ENCODE measurements at places on chromosomes 6 and 20.

DNA sequence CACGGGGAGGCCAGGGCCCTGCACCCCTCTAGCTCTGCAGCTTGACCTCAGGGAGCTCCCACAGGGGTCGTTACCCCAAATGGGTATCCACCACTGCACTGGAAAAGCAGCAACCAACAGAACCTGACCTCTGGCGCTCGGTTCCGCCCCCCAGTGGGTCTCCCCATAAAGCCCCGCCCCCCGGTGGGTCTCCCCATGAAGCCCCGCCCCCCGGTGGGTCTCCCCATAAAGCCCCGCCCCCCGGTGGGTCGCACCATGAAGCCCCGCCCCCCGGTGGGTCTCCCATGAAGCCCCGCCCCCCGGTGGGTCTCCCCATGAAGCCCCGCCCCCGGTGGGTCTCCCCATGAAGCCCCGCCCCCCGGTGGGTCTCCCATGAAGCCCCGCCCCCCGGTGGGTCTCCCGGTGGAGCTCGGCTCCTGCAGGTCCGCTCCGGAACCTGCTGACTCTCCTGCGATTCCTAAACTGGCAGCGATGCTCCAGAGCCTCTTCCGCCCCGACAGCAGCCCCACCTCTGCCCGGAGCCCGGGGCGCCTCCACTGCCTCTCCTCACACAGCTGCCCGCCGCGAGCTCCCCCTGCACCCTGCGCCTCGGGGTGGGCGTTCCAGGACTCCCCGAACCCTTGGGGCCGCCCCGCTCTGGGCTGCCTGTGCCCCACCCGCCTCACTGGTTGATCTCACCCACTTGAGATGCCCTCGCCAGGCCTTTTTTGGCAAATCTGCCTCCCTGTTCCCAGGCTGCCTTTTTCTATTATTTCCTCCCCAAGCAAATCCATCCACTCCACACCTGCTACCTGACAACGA lies 12.1 kb downstream of the SLC2A4RG start:
- peak; percentile 57 for DNase-seq

DNA sequence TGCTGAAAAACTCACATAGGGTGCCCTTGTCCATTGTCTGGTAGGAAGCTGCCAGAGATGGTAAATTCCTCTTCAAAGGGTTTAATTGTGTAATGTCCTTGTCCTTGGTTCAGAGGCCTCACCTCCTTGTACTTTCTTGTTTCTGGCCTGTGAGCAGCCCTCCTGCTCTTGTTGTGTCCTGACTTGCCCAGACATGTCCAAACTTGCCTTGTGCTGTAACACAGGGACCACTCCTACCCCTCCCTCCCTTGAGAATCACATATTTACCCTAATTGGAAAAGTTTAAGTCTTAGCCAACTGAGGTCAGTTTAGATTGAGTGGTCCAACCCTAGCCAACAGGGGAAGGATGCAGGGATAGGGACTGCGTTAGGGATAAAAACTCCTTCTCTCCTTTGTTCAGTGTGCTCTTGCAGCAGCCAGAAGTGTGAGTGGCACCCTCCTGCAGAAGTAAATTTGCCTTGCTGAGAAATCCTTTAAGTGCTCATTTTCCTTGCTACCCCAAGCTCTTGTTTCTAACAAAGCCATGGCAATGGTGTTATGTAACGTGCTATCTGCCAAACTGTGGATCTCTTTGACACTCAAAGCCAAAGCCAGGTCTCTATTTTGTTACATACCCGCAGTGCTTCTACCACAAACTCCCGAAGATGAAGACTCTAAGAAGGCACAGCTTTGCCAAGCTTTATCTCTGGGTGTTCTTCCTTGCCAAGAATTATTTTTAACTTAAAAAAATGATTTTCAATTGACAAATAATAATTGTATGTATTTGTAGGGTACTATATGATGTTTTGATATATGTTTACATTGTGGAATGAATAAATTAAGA lies 414.5 kb downstream of the ESR1 start:
- DNase-seq: no peak

DNA sequence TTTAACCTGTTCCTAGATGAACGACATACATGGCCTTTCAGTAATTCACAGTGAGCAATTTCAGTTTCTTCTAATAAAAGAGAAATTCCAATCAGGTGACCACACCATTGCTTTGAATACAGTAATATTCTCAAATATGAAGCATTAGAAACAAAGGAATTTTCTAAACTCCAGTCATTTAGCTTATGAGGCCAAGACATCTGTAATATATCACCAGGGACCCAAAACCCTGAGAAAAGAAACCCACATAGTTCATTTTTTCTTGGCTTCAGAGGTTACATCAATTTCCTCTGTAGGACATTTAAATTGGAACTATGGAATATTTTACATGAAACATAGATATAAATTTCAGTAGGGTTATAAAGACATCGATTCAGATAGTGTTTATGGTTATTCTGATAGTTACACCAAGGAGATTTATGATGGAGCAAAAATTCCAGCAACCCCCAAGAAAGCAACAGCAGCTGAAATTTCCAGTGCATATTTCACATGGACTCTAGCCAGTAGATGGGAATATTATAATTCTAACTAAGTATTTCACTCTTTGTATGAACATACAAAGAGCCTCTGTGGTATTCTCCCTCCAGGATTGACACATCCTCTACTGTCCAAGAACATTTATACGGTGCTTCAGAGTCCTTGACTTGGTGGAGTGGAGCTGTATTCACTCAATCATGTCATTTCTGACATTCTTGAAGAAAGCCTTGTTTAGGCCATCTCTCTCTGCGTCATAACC lies 82.9 kb downstream of the ADGRG6 start:
- DNase-seq: no peak

DNA sequence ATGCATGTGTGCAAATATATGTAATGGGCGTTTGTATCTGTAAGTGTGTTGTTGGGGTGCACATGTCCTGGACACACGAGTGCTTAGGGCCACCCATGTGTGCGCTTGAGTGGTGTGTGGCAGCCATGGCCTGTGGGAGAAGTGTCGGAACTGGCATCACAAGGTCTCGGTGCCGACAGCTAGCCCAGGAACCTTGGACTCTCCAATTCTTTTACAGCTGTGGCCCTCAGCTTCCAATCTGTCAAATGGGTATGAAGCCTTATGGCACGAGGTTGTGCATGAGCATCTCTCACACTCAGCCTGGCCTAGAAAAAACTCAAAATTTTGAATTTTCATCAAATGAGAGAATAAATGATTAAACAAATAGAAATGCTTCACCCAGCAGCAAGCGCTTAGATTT lies 42.0 kb downstream of the SPDEF start:
- no peak for DNase-seq

DNA sequence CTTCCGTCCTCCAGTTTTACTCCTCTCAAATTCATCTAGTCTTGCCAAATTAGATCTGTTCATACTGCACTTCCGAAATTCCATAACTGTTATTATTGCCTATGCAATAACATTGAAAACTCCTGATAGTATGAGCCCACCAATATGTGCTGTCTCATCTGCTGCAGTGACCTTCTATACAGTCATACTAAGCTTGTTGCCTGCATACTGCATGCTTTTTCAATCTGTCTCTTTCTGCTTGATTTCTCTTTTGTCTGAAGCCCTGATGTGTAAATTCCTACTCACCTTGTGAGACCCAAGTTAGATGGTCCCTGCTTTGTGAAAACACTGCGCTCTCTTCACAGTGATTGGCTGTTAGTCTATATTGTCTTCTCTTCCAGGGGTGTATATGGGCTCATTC lies 1.1 kb downstream of the TBP start:
- DNase-seq: no peak

DNA sequence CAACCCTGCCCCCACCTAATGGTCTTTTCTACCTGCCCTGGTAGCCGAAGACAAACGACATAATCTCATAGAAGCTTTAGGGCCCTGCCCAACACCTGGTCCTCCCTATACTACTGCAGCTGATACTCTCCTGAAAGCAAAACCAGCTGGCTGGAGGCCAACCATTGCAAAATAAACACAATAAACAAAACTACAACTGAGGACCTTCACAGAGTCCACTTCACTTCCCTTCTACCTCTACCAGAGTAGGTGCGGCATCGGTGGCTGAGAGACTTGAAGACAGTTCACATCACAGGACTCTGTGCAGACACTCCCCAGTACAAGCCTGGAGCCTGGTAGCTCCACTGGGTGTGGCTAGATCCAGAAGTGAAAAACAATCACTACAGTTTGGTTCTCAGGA lies 476.2 kb downstream of the MMUT start:
- DNase-seq: no peak
